Activated CD8-positive, alpha-beta T cell treated with anti-CD3 and anti-CD28 coated beads, Interleukin-2, amount 10 ng/mL, durations not matched to agents 7 days and 5 days (primary cell): ENCODE measurements at places on chromosomes 13 and 19. TPM values are rescaled to one million over a fixed set of nuclear protein-coding genes. Genes with fewer than 3 reads are reported as not detected.
A peak's percentile ranks its signal among the peaks of the same experiment; 100 is the strongest.

GRCh38 chr19:35740108-35740422, 2.2 kb downstream of the IGFLR1 start:
- no peak for DNase-seq

The CRB3 gene
- total RNA-seq: not detected

The CNN2 gene
- total RNA-seq: 455 TPM

The ZNF730 gene
- total RNA-seq: 2.9 TPM

The B3GNT3 gene
- total RNA-seq: not detected

DNA sequence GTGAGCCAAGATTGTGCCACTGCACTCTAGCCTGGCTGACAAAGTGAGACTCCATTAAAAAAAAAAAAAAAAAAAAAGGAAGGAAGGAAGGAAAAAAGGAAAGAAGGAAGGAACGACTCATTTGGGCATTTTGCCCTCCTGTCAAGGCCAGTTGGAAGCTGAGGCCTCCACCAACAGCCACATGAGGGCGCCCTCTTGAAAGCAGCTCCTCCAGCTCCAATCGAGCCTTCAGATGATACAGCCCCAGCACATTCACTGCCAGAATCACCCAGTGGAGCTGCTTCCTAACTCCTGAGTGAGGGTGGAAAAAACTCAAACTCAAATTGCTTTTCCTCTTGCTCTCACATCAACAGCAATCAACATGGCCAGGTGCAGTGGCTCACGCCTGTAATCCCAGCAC, 40.9 kb downstream of the GNG7 start:
- peak; percentile 30 for DNase-seq

The NEK3 gene
- total RNA-seq: 2.5 TPM

The ZNF534 gene
- total RNA-seq: not detected

The ZNF98 gene
- not detected for total RNA-seq

- DNase-seq: no peak
Observed at GRCh38 chr13:71546881-71547280, 320.1 kb downstream of the DACH1 start.

The S1PR5 gene
- 0.89 TPM for total RNA-seq

The ATP8A2 gene
- total RNA-seq: 1.1 TPM

The ZNF442 gene
- total RNA-seq: 1.3 TPM

The TJP3 gene
- total RNA-seq: 1.3 TPM

- DNase-seq: no peak
Observed at GRCh38 chr13:105642511-105642958, 892.9 kb downstream of the EFNB2 start.

- DNase-seq: no peak
Observed at GRCh38 chr13:77306458-77306857, 20.4 kb downstream of the MYCBP2 start.
